Stimulated activated CD4-positive, alpha-beta T cell treated with anti-CD3 and anti-CD28 coated beads, Interleukin-1b, Interleukin-23, amount 100 ng/mL, for 1 hour (primary cell): ENCODE measurements at places on chromosomes 2 and 18.

DNA sequence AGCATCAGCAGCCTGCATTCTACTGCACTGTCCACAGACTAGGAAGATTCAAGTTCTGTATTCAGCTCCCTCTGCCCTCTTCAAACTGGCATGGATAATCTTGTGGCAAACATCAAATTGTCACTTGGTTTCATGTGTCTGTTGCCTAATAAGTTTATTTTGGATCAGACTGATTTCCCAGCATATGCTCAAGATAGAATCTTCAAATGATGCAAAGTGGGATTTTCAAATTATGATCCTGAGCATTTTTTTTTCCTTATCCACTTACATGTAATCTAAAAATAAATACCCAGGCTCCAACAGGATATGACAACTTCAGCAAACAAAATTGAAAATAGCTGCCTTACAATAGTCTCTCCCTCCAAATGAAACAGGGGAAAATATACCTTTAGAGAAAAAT lies 160.9 kb upstream of the VRK2 start:
- no peak for DNase-seq

GRCh38 chr2:140338795-140339194 lies 1558.6 kb upstream of the NXPH2 start:
- DNase-seq = no peak

GRCh38 chr2:163191372-163191771 lies 352.8 kb upstream of the KCNH7 start:
- DNase-seq = no peak

DNA sequence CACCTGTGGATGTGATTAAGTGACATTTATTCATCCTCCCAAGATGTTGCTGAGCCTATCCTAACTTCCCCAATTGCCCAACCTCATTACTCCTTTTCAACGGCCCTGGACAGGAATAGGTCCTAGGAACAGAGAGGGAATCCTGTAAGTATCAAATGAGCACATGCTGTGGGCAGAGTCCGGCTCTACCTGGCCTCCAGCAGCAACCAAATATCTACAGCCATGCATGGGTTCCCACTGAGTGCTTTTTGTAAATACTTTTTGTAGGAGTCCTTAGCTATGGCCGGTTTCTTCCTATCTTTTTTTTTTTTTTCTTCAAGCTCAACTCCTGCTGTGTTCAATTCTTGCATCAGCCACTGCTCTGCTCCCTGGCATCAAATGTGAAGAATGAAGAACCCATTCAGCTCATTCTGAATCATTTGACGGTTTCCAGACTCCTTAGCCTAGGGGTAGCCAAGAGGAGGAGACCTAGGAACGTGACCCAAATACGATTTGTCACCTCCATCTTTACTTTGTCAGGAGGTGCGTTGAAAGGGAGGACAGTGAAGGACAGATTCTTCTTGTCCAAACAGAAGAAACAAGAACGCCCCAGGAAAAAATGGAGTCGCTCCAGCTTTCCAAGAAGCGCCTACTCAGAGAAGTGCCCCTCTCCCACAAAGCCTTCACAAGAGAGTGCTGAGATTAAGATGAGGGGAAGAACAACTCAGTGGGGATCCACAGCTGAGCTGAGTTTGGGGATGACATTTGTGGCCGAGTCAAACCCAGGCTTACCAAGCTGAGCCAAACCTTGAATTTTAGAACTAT lies 46.7 kb upstream of the LCLAT1 start:
- no peak for DNase-seq
